Mammary epithelial cell (primary cell): ENCODE measurements at places on chromosomes 6 and 20.
A peak's percentile ranks its signal among the peaks of the same experiment; 100 is the strongest.

DNA sequence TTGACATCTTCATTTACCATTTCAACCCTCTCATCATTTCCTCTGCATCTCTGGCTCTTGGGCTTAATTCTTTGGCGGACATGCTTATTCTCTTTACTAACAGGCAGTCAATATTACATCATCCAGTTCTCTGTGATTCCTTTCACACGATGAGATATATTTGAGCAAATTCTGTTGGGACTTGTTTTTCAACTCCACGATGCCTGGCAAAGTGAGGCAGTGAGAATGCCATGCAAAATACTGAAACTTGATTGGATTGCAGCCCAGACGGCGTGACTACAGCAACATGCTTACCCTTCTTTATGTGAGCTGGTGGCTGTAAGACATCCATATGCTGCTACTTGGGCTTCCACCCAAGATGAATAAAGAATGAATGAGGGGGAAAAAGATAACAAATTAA lies 101.7 kb upstream of the SPACA1 start:
- DNase-seq = peak; percentile 77

DNA sequence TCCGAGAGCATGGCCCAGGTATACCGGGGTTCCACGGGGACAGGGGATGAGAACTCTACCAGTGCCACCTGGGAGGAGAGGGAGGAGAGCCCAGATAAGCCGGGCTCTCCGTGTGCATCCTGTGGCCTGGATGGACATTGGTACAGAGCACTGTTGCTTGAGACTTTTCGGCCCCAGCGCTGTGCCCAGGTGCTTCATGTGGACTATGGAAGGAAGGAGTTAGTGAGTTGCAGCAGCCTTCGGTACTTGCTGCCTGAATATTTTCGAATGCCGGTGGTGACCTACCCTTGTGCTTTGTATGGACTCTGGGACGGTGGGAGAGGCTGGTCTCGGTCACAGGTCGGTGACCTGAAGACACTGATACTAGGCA lies 1.3 kb downstream of the TDRD6 start:
- DNase-seq = no peak

- DNase-seq = no peak
Measured at GRCh38 chr6:12931639-12932038, 215.1 kb downstream of the PHACTR1 start.

DNA sequence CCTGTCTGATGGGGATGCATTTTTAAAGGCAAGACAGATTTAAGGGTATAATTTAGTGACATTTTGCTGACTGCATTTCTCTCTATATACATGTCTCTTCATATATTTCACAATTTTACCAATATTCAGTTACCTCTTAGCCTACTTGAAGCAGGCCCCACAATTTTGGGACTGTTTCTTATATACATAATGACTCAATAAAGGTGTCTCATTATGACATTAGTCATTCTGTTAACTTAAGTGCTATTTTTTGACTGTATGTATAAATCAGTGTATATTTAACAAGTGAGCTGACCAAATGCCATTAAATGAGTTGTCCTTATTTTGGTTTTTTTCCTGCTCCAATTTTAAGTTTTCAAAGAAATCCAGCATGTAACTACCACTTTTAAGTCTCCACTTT lies 313.3 kb downstream of the SOX4 start:
- DNase-seq = no peak

- DNase-seq = peak; percentile 27
Measured at GRCh38 chr6:41505122-41506049, 40.8 kb upstream of the FOXP4 start.

DNA sequence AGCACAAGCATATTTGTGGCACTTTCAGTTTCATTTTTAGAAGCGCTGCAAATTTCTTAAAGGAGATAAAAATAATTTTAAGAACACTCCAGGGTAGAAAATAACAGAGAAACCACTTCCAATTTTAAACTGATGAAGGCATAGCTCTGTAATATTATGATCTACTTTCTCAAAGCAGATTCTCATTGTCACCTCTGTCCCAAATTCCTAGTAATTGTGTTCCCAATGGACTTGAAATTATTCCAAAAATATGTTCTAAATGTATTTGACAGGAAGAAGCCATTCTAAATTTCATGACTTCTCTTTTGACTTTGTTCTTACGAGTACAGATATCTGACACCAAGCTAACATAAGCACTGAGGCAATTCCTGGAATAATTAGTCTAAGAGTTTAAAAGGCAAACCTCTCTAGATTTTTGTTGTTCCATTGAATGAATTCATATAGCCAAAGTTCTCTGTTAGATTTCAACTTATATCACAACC lies 140.2 kb upstream of the CARMIL1 start:
- no peak for DNase-seq

GRCh38 chr20:4805663-4806449 lies 84.1 kb downstream of the PRND start:
- no peak for DNase-seq

GRCh38 chr6:7058250-7058923 lies 49.4 kb upstream of the RREB1 start:
- peak; percentile 99 for DNase-seq

GRCh38 chr6:96899019-96899418 lies 1.3 kb upstream of the NDUFAF4 start:
- peak; percentile 16 for DNase-seq

- DNase-seq = no peak
Measured at GRCh38 chr6:127907960-127908640, 7.2 kb upstream of the THEMIS start.

GRCh38 chr20:38023181-38024001 lies 9.9 kb downstream of the TTI1 start:
- DNase-seq = no peak

DNA sequence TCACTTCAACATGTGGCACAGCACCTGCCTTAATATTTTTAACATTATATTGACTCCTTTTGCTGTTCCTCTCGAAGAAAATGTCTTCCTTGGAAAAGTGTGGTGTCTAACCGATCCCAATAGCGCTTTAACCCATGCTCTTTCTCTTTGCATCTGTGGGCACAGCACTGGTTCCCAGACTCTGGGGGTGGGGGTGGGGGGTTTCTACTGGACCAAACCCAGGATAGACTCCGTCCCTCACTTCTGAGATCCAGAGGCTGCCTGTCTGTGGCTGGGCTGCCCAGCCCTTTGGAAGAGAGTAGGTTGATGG lies 3.9 kb upstream of the ZNF292 start:
- no peak for DNase-seq

- DNase-seq = no peak
Measured at GRCh38 chr20:56417911-56418310, 5.9 kb downstream of the CASS4 start.

GRCh38 chr6:157648561-157648960 lies 174.5 kb upstream of the SNX9 start:
- peak; percentile 78 for DNase-seq

- DNase-seq = no peak
Measured at GRCh38 chr20:38842026-38842425, 36.5 kb downstream of the PPP1R16B start.

- DNase-seq = no peak
Measured at GRCh38 chr6:18471232-18471964, 84.2 kb downstream of the RNF144B start.

- no peak for DNase-seq
Measured at GRCh38 chr20:33840160-33840559, 29.0 kb downstream of the CHMP4B start.
